Cortex of kidney (tissue), 1 donor: ENCODE measurements at places on chromosomes 11 and 22.

DNA sequence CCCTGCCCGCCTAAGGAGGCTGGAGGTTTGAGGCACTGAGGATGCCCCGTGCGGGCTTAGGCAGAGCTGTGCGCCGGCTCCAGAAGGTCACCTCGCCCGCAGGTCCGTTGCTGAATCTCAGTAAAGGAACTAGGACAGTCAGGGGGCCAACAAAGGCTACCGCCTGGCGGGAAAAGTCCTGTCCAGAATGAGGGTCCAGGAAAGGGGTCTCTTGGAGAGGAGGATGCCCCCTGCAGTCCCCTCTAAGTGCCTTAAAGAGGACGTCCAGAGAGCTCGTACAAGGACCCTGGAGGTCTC lies 548 bp downstream of the PVALB start:
- DNase-seq: no peak

GRCh38 chr11:3021125-3021524 lies 29.0 kb upstream of the NAP1L4 start:
- no peak for DNase-seq

GRCh38 chr11:95996621-95997235 lies 72.8 kb upstream of the MTMR2 start:
- DNase-seq: no peak

GRCh38 chr11:68031144-68031464 lies 623 bp downstream of the NDUFS8 start:
- DNase-seq: no peak

DNA sequence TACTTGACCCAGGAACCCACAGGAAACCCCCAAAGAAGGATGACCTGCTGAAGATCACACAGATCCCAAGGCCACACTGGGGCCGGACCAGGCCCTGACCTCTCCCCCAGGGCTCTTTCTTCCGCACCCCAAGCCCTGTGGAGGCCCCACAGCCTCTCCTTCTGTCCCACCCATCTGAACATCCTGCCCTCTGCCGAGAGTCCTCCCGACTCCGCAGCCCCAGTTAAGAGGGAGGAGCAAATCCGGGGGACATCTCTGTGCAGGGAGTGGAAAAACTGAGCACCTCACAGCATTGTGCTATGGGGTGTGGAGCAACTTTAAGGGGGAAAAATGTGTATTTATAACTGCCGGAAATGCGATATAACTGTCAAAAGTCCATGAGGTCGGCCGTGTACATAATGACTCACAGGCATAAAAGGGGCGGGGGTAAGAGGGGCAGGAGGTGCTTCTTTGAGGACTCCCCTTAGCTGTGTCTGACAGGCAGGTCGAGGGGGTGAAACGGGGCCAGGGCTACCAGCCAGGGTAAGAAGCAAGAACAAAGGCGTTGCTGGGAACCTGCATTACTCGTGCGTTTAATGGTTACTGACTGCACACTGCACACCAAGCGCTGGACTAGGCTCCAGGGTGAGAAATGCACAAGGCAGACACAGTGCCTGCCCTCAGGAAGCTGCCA lies 57.2 kb downstream of the WNT11 start:
- no peak for DNase-seq

- no peak for DNase-seq
Measured at GRCh38 chr11:79122759-79123158, 318.1 kb downstream of the TENM4 start.

DNA sequence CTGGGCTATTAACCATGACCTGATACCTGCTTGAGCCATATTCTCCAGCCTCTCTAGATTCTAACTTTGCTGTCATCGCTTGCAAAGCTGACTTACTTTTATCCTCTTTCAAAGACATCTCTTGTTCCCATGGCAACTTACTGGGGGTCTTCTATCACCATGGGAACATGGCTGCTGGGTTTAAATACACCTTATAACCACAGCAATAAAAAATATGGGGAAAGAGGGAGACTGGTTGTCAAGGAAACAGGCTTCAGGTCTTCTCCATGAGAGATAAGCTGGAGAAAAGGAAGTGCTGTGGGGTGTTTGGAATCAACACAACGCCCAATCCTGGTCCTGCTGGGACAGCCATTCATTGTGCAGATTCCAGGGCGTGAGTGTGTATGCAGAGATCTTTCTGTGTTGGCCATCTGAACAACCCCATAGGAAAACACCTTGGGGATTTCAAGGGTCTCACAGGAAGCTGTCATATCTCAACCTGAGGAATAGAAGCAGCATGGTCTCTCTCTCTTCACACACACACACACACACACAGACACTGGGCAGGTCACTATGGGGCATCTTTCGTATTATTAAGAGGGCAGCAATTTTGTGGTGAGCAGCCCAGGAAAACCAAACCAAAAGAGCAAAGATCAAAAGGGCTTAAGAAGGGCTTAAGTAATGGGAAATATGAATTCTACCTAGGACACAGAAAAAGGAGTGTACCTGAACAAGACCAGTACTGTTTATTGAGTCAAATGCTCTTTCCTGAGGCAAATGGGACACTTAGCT lies 344.7 kb upstream of the NCAM1 start:
- DNase-seq: no peak

- DNase-seq: no peak
Measured at GRCh38 chr11:69584160-69584559, 56.8 kb upstream of the CCND1 start.

- DNase-seq: no peak
Measured at GRCh38 chr11:130457623-130458409, 9.4 kb downstream of the ADAMTS15 start.

GRCh38 chr22:27331526-27332281 lies 469.9 kb downstream of the MN1 start:
- DNase-seq: no peak

- DNase-seq: no peak
Measured at GRCh38 chr11:1554981-1555712, 16.9 kb downstream of the DUSP8 start.

- DNase-seq: no peak
Measured at GRCh38 chr11:3942956-3943497, 87.6 kb downstream of the STIM1 start.

DNA sequence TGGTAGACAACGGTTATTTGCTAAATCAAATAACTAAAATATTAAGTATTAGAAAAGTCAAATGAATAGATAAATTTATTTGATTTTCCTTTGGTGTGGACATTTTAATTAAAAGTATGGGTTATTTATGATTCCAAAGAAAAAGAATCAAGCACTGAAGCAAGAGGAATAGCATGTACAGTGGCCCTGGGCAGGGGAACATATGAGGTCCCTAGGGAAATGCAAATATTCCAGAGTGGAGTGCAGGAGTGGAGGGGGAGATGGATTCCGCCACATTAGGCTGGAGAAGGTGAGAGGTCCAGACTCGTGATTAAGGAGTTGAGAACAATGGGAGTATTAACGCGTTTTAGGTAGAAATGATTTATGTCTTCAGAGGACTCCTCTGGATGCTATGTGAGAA lies 30.0 kb downstream of the RASSF10 start:
- no peak for DNase-seq

- no peak for DNase-seq
Measured at GRCh38 chr22:20636075-20636812, 128.8 kb downstream of the MED15 start.

- no peak for DNase-seq
Measured at GRCh38 chr11:69904974-69905535, 85.8 kb upstream of the FGF3 start.

DNA sequence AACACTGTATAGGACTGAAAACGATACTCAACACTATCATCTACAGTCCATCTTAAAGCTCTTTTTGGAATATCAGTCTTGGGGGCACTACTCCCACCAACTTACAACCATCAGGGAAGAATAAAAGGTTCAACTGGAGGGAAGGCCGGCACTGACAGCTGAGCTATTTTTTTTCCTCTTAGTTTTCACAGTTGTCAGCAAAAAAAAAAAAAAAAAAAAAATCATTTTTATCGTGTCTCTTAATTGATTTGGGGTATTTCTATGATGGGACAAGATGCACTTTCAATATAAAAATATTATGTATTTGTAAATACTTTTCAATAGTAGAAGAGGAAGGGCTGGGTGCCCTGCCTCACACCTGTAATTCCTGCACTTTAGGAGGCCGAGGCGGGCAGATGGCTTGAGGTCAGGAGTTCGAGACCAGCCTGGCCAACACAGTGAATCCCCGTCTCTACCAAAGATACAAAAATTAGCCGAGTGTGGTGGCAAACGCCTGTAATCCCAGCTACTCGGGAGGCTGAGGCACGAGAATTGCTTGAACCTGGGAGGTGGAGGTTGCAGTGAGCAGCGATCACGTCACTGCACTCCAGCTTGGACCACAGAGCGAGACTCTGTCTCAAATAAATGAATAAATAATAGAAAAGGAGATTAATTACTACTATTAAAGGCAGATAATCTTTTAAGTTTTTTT lies 1.5 kb downstream of the KIF18A start:
- DNase-seq: no peak

- DNase-seq: no peak
Measured at GRCh38 chr11:45060707-45061106, 85.7 kb upstream of the PRDM11 start.

DNA sequence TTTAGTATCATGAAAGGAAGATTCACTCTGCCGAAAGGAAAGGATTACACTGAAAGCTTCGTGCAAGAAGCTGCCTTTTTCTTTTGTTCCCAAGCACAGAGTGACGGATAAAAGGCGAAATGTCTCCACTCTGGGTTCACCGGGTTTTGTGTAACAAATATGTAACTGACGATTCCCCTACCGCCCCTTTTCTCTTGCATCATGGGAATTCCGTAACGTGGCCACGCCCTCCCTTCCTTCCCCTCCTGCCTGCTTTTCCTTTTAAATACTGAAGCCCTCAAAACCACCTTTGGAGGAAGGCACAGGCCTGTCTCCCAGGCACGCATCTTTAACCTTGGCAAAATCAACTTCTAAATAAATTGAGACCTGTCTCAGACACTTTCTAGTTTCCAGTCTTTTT lies 16.4 kb upstream of the TESMIN start:
- no peak for DNase-seq

DNA sequence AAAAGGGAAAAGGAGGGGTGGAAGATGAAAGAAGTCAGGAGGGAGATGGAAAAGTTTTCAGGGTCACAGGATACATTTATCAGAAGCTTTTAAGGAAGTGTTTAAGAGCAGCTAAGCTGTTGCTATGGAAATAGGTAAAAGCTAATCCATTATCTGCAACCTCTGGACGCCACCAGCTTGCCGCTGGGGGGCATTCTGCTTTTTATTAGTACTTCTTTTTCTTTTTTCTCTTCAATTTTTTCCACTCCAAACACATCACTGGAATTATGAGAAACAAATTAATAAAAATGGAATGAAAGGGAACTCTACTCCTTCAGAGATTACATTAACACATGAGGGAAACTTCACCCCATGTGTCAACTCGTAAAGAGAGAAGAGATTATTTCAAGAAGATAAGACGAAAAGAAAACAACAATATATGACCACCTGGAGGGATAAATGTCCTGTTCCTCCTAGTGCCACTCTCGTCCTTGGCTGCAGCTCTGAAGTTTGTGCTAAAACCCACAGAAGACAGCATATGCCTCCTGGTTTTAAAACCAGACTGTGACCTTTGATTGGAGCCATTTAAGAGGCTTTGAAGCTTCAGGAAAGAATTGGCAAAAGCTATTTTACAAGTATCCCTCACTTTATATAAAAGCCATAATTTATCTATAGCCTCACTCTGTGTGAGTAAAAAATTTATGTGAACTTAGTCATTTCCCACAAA lies 972.8 kb downstream of the OPCML start:
- DNase-seq: no peak

DNA sequence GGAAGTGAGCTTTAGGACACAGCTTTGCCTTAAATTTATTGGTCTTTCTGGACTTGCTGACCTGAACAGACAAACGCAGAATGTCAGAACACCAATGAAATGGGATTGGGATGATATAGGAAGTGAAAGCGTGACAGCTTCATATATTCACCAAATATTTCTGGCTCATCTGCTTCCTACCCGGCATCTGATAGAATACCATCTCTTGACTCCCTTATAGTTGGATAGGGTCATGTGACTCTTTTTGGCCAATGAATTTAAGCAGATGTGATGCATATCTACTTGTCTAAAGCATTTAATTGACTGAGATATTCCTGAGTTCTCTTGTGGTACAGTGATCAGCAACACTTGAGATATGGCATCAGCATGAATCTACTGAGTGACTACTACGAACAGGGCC lies 2.5 kb upstream of the CAPRIN1 start:
- DNase-seq: no peak

DNA sequence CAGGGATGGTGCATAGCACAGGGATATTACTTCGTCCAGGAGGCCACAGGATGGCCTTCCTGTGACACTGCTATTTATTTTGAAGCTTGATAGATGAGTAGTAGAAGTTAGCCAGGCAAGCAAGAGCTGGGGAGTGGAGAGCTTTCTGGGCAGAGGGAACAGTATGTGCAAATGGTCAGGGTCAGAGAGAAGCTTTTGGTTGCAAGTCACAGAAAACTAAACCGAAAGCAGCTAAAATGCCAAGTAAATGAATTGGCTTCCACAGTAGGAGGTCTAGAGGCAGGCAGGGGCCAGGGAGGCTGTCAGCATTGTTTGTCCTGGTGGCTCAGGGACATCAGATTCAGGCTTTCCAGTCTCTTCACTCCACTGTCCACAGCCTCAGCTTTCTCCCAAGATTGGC lies 247.5 kb downstream of the GRIK4 start:
- DNase-seq: no peak

DNA sequence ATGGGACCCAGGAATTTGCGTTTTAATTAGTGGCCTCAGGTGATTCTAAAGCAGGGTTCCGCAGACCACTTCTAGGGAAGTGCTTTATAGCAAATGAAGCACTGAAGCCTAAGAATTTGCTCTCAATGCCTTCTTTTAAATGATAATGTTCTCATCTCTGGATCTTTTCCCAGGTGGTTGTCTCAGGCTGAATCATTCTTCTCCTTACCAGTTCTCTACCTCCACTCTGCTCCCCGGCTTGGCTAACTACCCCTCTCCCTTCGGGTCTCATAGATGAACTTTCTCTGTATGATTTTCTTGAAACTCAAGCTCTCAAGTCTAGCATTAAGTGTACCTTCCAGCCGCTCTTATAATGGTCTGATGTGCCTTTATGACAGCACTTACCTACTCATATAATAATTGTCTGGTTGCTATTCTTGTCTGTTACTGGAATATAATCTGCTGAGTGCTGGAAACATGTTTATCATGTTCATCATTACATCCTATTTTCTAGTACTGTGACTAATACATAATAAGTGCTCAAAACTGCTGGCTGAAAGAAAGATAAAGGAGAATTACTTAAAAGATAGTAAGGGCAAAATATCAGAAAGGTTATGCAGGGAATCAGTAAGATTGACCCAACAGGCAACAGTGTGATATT lies 195.9 kb upstream of the SESN3 start:
- no peak for DNase-seq

GRCh38 chr11:13102865-13103539 lies 93.9 kb downstream of the RASSF10 start:
- no peak for DNase-seq

GRCh38 chr22:38352436-38352835 lies 35.2 kb upstream of the CSNK1E start:
- DNase-seq: no peak

- no peak for DNase-seq
Measured at GRCh38 chr11:117146521-117146920, 2.4 kb downstream of the PAFAH1B2 start.
